Hypothalamus (tissue), 51 donors: ENCODE measurements at places on chromosomes 7 and 10.

- DNase-seq, result no peak
Observed at GRCh38 chr7:138299066-138299465, 161.0 kb upstream of the TRIM24 start.

DNA sequence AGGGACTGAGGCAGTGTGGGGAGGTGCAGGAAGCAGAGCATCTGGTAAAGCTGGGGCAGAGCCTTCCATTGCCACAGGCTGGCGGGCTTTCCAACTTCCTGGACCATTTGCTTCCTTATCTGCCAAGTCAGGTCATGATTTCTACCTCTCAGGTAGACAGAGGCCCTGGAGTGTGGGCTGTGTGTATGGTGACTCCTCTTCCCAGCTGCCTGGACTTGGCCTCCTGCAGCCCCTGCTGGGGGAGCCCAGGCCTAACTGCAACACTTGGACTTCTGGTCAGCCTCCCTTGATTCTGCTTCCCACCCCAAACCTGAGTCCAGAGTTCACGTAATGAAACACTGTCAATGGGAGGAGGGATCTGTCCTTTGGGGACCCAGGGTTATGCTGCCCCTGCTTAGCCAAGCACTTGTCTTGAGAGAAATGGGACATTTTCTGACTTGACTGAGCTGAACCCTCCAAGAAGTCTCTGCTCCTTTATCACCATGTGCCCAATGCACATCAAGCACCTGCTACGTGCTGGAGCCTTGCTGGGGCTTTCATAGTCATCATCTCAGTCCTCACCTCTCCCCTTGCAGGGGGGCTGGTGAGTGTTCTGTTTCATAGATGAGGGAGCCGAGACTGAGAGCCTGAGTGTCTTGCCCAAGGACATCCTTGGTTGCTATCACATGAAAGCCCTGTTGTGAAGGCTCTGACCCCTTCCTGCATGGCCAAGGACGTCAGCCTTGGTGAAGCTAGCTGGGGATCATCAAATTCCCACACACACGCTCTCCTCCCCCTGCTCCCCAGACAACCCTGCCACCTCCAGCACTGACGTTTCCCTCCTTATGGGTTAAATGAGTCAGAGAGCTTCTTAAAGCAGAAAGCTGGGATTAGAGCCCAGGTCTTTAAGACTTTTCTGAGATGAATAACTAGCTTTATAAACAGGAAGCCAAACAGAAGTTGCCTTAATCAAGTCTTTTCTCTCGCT is 3.4 kb downstream of the CLEC2L start:
- no peak for DNase-seq

DNA sequence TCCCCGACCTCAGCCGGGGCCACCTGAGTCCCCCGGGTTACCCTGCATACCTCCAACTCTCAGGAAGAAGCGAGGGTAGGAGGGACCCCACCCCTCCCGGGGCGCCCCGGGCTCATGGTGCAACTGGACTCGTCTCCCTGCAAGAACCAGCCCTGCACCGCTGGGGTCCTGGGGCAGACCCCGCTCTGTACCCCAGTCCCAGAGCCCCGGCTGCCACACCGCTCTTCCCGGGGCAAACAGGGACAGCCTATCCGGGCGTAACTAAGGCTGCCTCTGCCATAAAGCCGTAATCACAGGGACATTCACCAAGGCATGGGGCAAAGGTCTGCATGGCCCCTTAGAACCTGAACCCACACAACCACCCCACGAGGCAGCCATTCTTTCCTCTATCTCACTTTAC is 6.7 kb upstream of the MAFK start:
- no peak for DNase-seq

DNA sequence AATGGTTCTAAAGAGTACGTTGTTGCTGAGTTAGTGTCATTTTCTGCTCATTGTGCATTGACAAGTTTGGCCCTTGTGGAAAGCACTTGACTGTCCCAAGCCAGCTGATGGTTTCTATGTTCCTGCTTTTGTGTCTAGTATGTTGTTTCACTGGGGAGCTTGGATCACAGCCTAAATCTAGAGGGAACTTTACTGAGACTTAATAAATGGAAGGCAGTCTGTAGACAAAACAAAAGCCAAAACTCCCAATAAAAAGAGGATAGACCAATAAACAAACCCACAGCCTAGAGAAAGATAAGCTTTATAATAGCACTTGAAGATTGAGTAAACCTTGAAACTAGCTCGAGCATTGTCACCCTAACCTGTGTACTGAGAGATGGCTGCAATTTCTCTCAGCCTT is 196.8 kb downstream of the ADRA2A start:
- DNase-seq, result no peak

DNA sequence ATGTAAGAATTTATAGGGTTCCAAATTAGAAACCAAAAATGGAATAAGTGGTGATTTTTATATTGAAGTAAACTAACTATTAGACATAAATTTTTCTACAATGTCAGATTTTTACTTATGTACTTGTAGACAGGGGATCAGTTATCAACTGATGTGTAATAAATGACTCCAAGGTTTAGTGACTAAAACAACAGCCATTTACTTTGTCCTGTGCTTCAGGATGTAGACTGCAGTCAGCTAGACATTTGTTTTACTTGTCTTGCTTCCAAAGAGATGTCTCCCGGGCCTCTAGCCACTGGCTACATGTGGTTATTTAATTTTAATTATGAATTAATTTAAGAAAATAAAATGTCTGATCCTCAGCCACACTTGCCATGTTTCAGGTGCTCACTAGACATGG is 249.7 kb upstream of the IGFBP3 start:
- DNase-seq, result no peak

GRCh38 chr10:119237722-119238436 is 30.5 kb downstream of the GRK5 start:
- no peak for DNase-seq

DNA sequence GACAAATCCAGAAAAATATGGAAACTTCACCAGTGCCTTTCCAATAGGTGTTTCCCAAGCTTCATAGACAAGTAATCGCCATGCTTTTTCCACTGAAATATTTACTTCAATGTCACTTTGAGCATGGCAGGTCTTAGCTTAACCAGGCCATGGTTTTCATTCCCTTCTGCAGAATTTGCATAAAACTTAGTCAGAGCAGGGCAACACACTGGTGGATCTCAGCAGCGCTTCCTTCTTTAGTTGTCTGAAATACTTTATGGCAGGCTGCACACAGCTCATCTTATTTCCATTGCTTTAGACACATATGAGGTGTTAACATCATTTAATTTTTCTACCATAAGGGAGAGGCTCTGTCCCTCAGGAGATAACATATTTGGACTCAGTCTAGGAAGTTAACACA is 102.9 kb upstream of the AHR start:
- no peak for DNase-seq

DNA sequence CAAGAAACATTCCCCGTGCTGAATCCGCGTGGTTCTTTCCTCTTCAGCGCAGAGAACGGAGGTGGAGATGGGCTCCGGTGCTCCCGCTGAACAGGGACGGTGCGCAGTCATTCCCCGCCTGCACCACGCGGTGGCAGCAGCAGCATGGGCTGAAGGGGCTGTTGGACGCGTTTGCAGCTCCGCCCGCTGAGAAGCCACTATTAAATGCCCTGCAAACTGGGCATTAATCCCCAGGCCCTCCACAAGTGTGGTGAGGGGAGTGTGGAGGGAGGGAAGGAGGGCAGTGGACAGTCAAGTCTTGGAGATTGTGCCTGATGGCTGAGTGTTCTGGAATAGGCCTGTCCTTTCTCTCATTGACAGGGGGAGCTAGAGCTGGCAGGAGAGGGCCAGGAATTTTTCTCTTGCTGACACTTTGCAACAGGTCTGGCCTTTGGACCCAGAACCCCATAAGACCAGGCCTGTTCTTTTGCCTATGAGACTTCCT is 240.2 kb upstream of the INHBA start:
- DNase-seq, result peak; percentile 66

GRCh38 chr10:12699258-12699700 is 302.2 kb downstream of the CCDC3 start:
- no peak for DNase-seq

GRCh38 chr7:27177795-27178320 is 3.7 kb upstream of the HOXA10 start:
- no peak for DNase-seq

DNA sequence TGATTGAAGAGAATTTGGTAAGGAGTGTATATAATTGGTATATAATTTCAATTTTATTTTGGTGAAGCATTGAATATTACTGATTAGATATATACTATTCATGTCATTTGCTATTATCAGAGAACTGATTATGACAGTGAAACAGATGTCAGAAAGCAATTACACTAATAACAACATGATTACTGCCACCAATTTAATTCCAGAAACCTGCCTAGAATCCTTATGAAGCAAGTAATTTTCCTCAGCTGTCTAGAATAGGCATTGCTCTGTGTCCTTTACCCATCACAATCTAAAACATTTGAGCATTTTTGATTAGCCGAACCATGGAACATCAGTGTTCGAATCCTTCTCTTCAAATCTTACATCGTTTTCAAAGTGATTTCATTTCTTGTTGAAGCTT is 24.5 kb downstream of the PLXDC2 start:
- DNase-seq, result no peak

DNA sequence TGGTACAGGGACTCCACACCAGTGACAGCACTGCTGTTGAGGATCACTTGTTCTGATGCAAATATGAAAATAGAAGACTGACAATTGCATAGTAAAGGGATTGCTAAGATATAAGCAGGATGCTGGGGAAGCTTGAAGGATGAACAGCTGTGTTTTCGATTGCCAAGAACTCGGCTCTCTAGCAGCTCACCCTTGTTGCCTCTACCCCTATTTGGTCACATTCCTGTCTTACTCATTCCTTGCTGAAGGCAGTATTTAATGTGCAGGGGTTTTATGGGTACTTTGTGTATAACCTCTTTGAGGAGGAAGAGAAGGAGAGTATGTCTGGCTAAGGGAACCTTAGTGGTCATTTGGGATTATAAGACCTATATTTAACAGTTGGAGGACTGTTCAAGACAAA is 218.8 kb downstream of the AUTS2 start:
- DNase-seq, result no peak

DNA sequence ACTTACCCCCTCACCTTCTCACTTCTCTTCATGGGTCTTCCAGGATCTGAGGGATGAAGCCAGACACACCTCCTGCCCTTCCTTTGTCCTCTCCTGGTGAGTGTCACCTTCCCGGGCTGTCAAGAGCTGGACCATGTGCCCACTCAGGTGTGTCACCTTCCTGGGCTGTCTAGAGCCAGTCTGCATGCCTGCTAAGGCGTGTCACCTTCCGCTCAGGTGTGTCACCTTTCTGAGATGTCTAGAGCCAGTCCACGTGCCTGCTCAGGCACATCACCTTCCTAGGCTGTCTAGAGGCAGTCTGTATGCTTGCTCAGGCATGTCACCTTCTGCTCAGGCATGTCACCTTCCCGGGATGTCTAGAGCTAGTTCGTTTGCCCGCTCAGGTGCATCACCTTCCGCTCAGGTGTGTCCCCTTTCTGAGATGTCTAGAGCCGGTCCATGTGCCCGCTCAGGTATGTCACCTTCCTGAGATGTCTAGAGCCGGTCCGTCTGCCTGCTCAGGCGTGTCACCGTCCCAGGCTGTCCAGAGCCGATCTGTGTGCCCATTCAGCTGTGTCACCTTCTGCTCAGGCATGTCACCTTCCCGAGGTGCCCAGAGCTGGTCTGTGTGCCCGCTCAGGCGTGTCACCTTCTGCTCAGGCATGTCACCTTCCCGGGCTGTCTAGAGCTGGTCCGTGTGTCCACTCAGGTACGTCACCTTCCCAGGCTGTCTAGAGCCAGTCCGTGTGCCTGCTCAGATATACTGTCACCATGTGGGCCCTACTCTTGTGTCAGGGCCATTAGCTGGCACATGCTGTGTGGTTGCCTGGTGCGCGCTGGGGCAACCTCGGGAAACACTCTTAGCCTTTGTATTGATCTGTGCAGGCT is 245.3 kb downstream of the EBF3 start:
- no peak for DNase-seq

- DNase-seq, result no peak
Observed at GRCh38 chr10:74104480-74104879, 46.1 kb downstream of the AP3M1 start.
